Cortex of kidney (tissue), 1 donor: ENCODE measurements at places on chromosomes 4 and X.

DNA sequence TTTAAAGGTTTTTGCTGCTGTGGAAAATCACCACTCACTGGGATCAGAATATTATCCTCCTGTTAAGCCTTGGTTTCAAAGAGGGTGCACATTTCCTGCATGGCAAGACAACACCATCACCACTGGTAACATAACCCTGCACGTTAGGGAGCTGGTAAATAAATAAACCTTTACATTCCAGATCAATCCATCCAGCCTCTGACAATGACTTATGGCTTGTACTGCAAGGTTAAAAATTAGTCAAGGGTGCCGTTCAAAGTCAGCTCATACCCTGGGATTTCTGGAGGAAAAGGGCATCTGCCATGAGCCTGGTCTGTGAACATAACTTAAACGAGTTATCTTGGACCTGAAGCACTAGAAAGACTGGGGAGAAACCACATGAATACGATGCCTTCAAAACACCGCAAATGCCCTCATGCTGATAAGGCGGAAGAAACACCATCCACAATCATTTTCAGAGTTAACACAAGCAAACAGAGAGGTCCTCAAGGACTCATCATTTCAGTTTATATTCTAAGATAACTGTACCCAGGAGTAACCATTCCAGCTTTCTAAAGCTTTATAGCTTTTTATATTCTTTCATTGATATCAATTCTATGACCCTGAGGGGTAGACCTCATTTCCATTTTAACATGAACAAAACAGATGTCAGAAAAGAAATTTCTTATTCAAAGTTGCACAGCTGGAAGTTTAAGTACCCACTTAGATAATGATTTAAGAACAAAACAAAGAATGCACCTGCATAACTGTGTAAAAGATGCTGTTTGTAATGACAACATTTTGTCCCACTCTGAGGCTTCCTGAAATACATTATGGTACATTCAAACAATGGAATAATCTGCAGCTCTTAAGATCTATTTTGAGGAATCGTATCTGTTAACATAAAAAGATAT is 103.1 kb downstream of the NPNT start:
- no peak for DNase-seq

DNA sequence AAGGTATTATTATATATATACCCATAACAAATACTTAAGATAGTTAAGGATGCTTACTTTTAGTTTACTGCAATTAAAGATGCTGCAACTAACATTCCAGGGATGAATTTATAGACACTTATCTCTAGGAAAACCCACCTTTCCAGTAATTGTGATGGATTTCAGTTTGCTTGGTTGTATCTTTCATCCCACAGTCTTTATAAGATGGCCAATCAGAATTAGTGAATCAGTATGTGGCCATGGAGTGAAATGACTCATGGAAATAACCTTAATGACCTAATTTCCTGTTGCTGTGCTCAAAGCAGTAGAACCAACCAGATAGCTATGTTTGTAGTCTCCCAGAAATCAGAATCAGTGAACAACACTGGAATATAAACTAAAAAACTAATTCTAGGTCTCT is 26.4 kb downstream of the MOSPD2 start:
- DNase-seq: no peak

DNA sequence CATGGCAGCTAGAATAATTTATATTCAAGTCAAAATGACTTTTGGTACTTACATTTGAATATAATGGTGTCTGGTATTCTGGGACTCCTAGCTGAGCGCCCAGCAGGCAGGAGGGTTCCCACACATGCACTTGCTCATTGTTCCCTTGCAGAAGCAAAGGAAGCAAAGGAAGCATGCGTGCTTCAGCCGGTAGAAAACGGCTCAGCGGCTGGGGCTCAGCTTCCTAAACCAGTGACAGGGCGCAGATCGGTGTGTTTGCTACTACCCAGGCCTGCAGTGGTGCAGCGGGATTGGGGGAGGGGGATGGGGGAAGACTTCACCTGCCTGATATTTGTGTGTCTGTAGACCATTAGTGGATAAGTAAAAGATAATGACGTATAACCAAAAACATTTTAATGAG is 978.3 kb upstream of the TENM3 start:
- DNase-seq: no peak

GRCh38 chrX:52139545-52139895 is 45.2 kb upstream of the MAGED4 start:
- DNase-seq: no peak

DNA sequence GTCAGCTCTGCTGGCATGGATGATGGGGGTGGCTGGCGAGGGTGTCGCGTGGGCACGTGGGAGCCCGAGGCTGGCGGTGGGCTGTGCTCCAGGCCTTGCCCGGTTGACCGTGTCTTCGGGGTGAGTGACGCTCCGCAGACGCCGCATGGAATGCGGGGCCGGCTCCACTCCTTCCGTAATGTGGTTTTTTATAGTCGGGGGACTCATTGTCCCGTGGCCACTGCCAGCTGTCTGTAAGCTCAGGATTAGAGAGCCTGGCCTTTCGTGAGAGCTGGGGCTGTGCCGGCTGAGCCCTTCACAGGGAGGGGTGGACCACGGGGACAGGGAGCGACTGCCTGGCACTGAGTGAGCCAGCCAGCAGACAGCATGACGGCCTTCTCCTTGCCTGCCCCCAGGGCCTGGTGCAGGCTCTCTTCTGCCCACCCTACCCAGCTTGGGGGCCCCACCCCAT is 20.4 kb downstream of the DOK7 start:
- no peak for DNase-seq

- DNase-seq: no peak
These were observed 22.9 kb upstream of the TRIM2 start for GRCh38 chr4:153181293-153181692.

- no peak for DNase-seq
These were observed 1623.2 kb upstream of the PABPC4L start for GRCh38 chr4:135824759-135825296.

DNA sequence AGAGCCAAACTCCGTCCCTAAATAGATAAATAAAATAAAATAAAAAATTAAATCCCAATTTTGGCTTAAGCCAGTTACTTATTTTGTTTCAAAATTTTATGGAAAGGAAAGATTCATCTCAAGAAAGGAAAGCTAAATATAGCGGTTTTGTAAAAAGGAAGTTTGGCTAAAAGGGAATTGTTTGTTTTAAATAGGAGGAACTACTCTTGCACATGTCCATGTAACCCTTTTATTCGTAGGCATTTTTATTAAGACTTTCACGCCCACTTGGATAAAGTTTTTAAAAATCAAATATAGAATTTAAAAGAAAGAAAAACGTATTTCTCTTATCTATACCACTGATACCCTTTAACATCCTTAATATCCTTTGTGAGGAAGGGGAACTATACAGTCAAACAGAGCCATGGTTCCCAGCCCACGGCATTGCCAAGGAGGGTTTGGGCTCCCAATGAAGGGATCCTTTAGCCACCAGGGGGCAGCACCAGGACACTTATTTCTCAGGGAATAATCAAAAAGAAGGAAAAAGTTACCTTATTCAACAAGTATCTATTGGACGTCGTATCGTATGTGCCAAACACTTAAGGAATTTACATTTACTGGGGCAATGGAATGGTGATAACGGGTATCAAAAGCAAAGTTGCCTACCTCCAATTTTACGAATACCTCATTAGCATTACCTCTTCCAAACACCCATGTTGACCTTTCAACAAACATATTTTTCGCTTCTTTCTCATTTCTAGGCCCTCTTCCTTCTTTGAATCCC is 27.7 kb downstream of the CDKN2AIP start:
- DNase-seq: no peak

GRCh38 chr4:21387683-21388082 is 560.9 kb downstream of the KCNIP4 start:
- DNase-seq: no peak

DNA sequence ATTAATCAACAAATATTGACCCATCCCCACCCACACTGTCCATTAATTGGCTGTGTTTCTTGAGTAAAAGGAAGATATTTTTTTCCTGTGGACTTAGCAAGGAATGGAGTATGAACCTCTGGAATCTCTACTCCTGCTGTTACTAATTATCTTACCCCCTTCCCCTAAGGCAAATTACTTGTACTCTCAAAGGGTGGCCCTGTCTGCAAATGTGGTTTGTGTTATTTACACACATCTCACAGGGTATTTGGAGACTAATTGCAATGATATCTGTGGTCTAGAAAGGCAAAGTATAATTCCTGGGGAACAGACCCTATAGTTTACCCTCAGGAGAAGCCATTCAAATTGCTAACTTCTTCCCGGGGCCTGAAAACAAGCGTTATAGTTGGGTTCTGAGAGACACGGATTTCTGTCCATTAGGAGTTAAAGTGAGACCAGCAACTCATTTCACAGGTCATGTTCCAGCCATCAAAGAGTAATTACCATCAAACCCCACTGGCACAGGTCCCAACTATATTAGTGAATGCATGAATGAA is 133.0 kb upstream of the RASGEF1B start:
- no peak for DNase-seq

DNA sequence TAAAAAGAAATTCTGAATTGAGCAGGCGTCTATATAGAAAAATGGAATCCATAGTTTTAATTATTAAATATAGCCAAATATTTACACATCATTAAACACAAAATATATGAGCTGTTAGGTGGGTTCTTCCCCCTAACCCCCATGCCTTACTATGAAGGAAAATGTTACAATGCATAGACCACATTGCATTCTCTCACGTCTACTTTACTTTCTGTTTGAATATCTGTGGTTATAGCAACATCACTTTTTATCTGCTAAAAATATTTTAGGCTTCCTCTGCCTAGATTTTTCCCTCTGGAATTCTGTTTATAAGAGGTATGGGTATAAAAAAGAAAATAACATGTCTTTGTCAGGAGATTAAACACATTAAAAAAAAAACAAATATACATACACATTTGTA is 73.1 kb downstream of the MAML3 start:
- no peak for DNase-seq

- no peak for DNase-seq
These were observed 312.6 kb downstream of the PACRGL start for GRCh38 chr4:21012851-21013331.

DNA sequence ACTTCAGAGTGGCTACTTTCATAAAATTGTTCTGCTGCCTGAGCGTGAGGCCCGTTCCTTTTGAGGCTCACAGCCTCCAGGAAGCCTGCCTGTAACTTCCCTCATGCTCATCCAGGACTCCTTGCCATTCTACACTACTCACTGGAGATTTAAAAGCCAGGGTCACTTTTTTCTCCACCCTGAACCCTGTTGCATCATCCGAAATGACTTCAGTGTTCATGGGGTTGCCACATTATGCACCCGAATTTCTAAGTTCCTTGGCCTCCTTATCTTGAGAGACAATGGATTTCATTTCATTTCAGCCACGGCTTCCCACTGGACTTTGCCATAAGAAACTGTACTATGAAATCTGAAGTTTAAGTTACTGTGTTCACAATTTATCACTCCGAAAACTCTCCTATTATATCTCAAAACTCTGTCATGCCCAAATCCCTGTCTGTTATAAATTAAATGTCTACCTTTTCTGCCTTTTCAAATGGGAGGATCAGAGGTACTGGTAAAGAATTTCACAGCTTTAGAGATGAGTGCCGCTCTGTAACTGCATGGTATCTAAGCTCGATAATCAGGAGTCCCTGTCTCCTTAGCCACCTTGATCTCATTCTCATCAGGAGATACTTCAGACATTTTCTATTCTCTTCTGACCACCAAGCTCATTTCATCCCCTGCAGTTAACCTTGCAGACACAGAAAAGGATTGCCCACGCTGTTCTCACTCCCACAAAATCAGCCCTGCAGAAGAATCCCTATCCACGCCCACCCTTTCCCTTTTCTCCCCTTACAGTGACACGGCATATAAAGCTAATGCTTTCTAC is 59.9 kb downstream of the TRIML1 start:
- no peak for DNase-seq

DNA sequence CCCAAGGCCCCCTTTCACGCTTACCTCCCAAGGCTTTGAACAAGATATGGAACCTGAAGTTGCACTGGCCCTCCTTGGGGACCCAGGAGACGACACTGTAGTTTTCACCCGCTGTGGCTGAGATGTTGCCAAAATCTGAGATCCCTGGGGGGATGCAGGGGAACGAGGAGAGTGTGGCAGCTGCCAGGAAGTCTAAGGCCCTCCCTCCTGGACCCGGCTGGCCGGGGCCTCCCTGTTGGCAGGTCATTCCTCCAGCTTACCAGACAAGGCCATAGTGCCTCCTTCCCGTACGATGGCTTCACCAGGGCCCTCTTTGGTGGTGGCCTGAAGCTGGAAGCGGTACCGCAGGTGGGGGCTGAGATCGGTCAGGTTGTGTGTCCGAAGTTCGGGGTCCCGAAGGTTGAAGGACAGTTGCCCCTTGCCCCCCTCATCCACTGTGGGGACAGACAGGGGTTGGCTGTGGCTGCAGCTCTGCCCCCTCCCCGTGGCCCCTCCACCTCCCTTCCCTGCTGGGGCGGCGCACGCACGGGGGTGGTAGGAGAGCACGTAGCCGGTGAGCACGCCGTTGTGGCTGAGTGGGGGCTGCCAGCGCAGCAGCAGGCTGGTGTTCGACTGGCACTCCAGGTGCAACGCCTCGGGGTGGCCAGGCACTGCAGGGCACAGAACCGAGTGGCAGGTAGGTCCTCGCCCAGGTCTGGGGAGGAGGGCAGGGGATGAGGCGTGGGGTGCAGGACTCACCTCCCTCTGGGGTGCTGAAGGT is 21.2 kb downstream of the L1CAM start:
- no peak for DNase-seq

DNA sequence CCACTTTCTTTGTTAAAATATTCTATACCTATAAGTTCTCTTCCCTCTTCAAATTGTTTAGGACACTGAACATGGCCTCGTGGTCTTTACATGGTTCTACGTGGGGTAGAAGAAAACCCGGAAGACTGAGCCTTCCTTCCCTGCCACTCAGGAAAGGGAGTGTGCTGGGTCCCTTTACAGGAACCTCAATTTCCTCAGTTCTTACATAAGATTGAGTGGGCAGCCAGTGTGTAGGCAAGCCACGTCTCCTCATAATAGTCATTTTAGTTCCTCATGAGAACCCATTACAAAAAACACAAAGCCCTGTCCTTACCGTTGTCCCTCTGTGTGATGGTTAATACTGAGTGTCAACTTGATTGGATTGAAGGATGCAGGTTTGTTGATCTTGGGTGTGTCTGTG is 28.7 kb upstream of the SMIM10L2A start:
- no peak for DNase-seq

DNA sequence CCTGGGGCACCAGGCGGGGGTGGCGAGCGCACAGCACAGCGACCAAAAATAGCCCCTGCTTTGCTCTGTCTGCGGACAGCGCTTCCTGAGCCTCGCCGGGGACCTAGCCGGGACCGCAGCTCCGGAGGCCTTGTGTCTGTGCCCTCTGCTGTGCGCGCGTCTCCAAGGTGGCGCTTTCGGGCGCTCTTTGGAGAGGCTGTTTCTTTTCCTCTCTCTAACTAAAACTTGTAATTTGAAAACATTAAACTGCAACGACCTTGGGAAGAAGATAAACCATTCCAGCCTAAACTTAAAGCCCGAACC is 3.4 kb downstream of the ARX start:
- no peak for DNase-seq
